ENCODE measurements at places on chromosomes 11 and 22.

DNA sequence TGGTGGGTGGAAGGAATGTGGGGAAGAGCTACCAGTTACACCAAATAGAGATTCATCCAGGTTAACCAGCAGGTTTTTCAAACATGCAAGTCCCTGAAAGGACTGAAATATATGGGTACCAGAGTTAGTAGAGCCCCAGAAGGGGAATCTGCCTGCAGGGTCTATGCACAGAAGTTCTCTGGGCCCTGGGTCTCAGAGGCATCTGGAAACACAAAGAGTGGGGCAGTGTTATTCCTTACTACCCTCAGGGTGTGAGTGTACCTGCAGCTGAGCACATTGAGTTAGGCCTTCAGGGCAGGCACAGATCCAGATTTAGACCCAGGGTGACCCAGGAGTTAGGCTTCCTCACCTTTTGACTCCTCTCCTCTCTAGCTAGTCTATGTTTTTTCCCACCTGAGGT lies 43.9 kb upstream of the SWAP70 start:
- DNase-seq: no peak

GRCh38 chr11:121654259-121654842 lies 201.6 kb upstream of the SORL1-AS1 start:
- DNase-seq: no peak

DNA sequence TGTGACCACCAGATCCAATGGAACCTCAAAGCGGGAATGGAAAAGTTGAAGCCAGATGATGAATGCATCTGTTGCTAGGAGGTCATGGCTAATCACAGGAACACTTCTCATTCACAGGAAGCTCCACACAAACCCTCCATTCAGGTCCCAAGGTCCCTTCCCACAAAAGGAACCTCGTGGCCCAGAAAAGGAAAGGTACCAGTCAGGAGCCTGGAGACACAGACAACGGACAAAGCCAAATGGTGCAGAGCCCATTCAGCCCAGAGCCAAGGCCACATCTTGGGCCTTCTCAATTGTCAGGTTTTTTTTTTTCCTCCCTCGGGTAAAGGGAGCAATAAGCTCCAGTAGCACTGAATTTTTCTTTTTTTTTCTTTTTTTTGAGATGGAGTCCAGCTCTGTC lies 87.0 kb downstream of the FAM168A start:
- no peak for DNase-seq

DNA sequence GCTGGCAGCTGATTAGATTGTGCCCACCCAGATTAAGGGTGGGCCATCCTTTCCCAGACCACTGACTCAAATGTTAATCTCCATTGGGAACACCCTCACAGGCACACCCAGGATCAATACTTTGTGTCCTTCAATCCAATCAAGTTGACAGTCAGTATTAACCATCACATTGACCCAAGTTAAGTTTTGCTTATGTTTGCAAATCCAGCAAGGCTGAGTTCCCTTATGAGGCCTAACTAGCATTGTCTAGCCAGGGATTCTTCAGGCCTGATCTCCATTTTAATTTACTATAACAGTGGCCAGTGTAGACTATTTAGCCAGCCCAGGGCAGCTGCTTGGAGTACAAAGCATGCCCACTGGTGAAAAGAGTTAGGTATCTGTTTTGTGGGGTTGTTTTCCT lies 2.3 kb upstream of the KCTD14 start:
- DNase-seq: no peak

DNA sequence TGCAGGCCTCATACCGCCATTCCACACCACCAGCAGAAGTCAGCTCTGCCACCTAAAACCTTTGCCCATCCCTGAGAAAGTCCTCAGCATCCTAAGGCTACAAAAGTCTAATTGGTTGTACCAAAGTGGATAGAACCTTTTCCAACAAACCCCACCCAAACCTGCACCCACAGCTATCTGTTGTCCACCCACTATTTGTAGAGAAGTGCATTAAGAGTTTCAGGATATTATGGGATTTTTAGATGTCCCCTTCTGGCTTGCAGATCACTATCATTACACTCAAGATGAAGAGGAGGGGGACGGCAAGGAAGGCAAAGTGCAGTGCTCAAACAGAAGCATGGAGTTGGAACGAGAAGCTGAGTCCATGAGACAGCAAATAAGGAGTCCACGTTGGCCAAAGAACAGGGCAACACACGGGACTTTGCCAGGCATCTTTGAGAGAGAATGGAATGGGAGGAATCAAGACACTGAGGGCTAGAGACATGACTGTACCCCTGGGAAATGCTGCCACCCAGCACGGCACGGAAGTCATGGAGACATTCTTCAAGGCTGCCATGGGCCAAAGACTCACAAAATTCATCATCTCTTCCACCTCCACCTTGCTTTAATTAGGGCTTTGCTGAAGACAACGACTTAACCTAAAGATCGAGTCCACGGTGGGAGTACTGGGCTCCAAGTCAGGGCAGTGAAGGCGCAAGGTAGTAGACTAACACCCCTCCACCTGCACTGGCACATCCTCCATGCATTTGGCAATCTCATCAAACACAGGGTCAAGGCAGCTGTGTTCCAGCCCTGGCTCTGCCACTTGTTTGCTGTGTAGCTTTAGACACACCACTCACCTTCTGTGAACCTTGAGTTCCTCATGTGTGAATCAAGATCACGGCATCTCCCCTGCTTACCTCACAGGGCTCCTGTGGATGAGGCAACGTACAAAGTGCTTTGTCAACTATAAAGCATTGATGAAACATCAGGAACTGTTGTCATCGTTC lies 112.9 kb upstream of the TMEM45B start:
- no peak for DNase-seq

DNA sequence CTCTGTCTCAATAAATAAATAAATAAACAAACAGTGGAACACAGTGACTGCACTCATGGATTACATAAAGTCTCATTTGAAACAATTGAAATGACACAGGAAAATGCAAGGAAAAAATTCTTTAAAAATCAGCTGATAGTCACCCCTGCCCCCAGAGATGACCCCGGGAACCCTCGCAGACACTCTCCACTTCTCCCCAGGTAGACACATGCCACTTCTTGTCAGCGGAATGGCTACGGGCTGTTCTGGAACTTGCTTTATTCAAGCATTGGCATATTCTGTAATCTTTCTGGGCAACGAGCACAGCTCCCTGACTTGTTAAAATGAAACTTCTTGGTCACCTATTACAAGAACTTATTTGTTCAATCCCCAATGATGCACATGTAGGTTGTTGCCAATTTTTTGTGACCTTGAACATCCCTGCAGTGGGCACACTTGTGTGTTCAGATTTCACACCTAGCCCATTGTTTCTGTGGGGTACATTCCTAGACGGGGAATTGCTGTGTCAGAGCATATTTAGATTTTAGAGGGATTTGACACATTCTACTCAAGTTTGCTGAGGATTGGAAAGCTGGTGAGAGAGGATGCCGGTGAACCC lies 32.8 kb downstream of the MYEOV start:
- no peak for DNase-seq

DNA sequence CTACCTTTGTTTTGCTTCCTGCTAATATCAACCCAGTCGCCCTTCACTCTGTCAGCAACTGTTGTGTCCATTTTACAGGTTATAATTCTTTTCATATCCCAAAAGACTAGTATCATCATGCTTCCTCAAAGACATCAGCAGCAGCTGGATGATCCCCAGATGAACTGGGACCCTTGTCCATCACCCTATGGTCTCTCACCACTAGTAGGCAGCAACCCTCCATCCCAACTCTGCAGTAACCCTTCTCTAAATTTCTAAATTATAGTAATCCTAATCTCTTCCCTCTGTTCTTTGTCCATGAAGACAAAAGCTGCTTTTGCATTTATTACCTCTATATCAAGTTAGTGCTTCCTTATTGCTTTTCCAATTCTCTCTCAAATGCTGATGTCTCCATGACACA lies 1025.8 kb downstream of the FAM181B start:
- no peak for DNase-seq

- no peak for DNase-seq
These were observed 44.3 kb upstream of the TTC12 start for GRCh38 chr11:113270080-113270479.

- no peak for DNase-seq
These were observed 77.5 kb upstream of the UCP3 start for GRCh38 chr11:74086242-74086884.

DNA sequence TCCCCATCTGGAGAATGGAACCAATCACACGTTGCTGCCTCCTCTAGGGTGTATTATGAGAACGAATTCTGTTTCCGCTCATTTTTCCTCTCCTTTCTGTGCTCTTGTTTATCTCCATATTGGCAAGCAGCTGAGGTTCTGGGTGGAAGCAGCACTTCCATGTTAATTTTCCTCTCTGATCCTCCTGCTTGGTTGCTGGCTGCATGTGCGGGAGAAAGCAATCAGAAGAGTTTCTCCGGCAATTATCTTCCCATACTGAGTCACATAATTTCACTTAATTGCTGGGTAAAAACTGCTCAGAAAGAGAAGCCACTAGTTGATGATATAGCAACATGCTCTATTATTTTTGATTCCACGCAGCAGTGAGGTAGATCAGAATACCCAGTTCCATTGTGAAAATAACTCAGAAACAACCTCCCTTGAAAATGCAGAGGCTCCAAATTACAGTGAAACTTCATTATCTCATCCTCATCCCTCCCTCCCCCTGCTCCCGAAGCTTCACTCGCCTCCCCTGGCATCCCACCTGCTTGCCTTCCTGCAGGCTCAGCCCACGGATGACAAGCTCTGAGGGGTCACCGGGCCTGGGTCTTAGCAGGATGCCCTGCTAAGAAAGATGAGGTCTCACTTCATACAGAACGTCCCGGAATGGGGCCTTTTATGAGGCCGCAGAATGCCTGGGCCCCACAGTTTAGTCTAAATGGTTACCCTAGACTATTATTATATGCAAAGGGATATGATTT lies 20.4 kb downstream of the FXYD6 start:
- no peak for DNase-seq

- DNase-seq: peak; percentile 84
These were observed 15.4 kb downstream of the PRR14L start for GRCh38 chr22:31734512-31734911.

DNA sequence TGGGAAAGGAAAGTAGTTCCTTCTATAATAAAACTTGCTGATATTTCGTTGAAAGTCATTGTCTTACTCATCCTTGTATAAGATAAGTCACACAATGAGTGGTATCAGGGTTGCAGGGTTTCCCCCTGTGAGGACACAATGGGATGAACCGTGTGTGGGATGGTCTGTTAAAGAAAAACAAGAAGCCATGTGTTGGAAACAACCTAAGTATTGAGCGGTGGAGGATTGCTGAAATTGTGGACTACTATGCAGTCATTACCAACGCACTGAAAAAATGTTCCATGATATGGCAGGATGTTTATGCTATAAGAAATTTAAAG lies 28.6 kb downstream of the PTPRJ start:
- DNase-seq: no peak

GRCh38 chr11:12798609-12799011 lies 124.4 kb downstream of the TEAD1 start:
- DNase-seq: no peak

GRCh38 chr22:27298332-27298731 lies 503.2 kb downstream of the MN1 start:
- DNase-seq: no peak

- DNase-seq: no peak
These were observed 47.0 kb downstream of the RCN1 start for GRCh38 chr11:32137869-32138268.

GRCh38 chr11:73365352-73366264 lies 10.6 kb upstream of the RELT start:
- no peak for DNase-seq

DNA sequence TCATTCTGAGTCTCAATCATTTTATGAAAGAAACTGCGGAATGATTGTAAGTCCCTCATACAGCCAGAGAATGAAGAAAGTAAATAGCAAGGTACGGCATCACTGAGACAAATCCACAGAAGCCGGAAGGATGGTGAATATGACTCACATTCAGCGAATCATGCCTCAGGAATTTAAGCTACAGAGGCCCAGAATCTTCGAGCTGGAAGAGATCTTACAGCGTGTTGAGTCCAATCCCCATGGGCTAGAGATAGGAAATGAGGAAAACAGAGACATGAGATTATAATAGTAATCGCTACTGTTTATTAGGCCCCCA lies 173.2 kb downstream of the KIF18A start:
- DNase-seq: peak; percentile 97

GRCh38 chr11:20611892-20612291 lies 12.5 kb downstream of the SLC6A5 start:
- no peak for DNase-seq

DNA sequence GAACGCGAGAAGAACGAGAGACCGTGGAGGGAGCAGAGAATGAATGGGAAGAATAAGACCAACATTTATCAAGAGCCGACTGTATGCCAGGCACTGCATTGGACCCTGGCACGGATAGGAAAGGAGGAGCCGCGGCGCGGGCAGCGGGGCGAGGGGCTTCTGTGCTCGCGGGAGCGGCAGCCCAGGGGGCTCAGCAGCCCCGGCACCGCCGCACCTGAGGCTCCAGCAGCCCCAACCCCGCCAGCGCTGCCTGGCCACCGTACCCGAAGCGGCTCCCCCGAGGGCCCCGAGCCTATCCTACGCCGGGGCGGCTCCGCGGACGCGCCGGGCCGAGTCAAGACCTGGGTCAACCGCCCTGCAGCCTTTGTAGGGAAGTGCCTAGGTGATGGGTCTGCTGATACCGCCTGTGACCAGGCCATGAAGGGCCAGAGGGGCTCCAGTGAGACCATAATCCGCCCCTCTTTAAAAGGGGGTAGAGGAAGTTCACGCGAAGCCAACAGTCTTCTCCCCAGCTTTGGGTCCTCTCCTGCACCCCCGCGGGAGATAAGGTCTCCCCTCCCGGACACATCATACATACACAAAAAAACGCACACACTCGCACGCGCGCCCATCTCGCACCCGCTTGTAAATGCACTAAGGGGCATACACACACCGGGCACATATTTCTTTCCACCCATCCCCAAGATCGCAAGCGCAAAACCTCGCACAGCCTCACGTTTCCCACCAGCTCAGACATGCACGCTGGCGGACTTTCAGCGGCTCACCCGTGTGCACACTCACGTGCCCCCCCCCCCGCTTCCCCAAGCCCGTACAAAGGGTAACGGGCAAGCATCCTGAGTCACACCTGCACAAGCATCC lies 935 bp upstream of the RTN4RL2 start:
- no peak for DNase-seq

DNA sequence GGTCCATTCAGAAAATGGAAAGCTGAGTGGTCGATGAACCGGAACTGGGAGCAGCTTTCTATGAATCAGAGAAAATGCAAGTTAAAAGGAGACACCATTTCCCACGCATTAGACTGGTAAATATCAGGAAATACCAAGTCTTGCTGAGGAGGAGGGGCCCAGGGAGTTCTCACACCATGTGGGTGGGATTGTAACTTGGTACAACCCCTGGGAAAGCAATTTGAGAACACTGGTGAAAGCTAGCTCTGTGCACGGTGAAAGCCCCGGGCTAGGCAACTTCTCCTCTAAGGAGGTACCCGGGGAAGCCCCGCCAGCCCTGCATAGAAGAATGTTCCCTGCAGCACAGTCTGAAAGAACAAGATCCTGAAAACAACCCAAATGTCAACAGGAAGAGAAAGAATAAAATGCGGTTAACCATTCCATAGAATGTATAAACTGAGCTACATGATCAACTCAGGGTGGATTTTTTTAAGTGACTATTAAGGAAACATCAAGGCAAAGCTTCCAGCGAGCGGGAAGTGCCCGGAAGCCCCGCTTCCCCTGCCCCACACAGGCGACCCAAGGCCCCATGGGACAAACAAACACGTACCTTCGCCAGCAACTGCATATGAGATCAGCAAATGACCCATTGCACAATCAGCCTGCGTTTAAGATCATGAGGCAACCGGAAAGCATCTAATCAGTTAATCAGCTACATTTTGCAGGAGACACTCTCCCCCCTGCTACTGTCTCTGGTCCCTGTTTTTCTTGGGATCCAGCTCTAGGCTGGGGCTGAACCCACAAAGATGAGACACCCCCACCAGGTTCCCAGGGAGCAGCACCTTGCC lies 11.3 kb downstream of the SHANK2 start:
- DNase-seq: peak; percentile 90

- no peak for DNase-seq
These were observed 478.0 kb upstream of the TENM4 start for GRCh38 chr11:79918846-79919245.
